Esophagus squamous epithelium (tissue), 5 donors: ENCODE measurements at places on chromosomes 7 and 10.

DNA sequence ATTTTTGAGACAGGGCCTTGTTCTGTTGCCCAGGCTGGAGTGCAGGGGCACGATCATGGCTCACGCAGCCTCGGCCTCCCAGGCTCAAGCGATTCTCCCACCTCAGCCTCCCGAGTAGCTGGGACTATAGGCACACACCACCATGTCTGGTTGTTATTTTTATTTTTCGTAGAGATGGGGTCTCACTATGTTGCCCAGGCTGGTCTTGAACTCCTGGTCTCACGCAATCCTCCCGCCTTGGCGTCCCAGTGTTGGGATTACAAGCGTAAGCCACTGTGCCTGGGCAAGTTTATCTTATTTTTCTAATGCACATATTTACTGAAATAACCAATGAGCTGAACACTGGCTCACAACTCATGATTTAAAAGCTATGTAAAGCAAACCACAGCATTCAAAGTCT lies 61.9 kb downstream of the FAM171A1 start:
- no peak for DNase-seq
- H3K36me3 ChIP-seq: no peaks in the 10 kb centered on the region
- peaks cover 7% of the 10 kb centered on the region for H3K4me1 ChIP-seq
- H3K4me3 ChIP-seq: no peak overlapping the region

DNA sequence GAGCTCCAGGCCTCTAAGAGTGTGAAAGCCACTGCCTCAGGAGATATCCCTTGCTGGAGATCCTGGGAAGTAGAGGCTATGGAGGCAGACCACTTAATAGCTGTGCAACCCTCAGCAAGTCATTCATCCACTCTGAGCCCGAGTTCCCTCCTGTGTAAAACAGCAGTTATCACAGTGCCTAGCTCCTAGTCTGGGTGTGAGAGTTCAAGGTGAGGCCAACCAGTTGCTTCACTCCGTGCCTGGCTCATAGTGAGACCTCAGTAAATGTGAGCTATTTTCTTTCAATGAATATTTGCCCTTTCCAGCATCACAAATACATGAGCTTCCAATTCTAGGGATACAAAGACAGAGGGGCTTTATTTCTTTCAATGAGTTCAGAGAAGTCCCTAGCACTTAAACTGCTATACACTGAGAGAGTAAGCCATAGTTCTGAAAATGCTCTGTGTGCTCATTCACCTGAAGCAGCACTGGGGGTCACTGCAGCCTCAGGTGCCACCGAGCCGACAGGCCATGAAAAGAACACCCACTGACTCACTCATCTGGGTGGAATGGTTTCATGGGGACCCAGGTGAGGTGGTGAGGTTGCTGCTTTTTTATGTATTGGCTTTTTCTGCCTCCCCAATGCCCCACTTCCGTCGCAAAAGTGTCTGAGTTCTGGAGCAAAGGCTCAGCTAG lies 259.8 kb downstream of the KCNMA1 start:
- DNase-seq: no peak
- H3K4me3 ChIP-seq: no peak overlapping the region
- no peak overlapping the region for H3K27ac ChIP-seq
- H3K36me3 ChIP-seq: no peaks in the 10 kb centered on the region
- H3K4me1 ChIP-seq: peaks cover 8% of the 10 kb centered on the region
- H3K27me3 ChIP-seq: no peaks in the 10 kb centered on the region

DNA sequence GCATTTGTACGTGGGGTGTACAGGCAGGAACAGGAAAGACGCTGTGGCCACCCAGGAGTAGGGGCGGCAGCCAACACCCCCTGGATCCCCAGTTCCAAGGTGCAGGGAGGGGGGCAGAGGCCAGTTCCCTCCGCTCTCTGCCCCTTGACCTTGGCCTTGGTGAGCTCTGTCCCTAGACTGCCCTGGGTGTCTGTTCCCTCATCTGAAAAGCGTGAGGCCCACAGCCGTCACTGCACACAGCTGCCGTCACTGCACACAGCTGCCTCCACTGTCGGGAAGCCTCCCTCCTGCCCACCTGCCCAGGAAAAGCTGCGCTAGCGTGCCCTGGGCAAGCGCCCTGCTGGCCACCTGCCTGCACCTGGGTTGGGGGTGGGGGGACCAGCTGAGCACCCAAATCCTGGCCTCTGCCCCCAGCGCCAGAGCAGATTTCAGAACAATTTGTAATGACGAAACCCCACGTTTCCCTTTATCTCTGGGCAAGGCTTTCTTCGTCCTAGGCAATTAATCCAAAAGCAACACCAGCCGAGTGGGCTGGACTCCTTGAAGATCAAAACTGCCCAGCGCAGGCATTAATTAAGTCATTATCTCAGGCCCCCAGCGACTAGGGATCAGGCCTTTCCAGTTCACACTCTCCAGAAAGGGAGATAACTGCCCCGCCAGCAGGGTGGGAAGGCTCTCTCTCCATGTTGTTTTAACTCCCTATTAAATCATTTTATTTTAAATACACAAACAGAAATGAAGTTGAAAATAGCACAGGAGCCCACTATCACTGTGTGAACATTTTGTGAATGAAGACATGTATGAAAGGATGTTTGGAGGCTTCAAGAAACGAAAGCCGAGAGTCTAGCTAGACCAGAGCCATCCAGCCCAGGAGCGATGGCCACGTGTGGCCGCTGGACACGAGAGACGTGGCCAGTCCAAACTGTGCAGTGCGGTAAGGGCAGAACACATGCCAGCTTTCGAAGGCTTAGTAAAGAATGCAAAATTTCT lies 4.0 kb upstream of the PDGFA start:
- no peaks in the 10 kb centered on the region for H3K27me3 ChIP-seq
- H3K4me1 ChIP-seq: peaks cover 48% of the 10 kb centered on the region
- no peaks in the 10 kb centered on the region for H3K36me3 ChIP-seq
- no peak for DNase-seq

DNA sequence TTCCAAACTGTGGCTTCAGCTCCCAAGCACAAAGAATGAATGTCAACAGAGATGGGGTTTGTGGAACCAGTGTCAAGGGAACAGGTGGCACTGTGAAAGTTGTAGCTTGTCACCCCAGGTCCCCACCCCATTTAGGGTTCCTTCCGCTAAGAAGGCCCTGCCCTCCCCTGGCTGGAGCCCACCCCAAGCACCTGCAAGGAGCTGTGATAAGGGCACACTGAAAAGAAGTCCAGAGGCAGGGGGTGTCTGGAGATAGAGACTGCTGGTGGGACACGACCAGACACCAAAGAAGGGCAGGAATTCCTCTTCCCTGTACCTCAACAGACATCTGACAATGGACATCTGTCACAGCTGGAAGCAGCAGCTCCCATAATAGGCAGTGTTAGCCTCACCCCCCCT lies 4.5 kb downstream of the GRID1 start:
- DNase-seq: no peak
- H3K36me3 ChIP-seq: no peaks in the 10 kb centered on the region
- H3K27ac ChIP-seq: no peak overlapping the region
- H3K4me1 ChIP-seq: peaks cover 46% of the 10 kb centered on the region
- no peak overlapping the region for H3K4me3 ChIP-seq

DNA sequence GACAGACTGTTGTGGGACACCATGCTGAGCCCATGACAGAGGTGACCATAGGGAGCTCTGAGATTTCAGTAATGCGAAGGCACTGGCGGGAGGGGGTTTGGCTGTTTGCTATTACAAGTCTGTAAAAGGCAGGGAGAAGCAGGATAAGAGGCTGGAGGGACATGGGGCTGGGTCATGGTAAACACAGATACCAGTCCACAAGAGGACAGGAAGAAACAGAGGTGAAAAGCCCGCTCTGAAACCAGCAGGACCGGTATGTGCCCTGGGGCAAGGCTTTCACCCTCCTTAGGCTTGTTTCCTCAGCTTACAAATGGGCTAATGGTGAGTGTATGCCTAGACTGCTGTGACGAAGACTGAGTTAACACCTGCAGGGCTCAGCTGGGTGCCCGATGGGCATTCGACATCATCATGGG lies 34.1 kb downstream of the ANXA11 start:
- peaks cover 63% of the 10 kb centered on the region for H3K4me1 ChIP-seq
- no peaks in the 10 kb centered on the region for H3K36me3 ChIP-seq
- H3K27ac ChIP-seq: peak overlapping the region; percentile 51
- no peaks in the 10 kb centered on the region for H3K27me3 ChIP-seq
- no peak for DNase-seq

- H3K36me3 ChIP-seq: no peaks in the 10 kb centered on the region
- no peak overlapping the region for H3K4me3 ChIP-seq
- no peak overlapping the region for H3K27ac ChIP-seq
- H3K27me3 ChIP-seq: no peaks in the 10 kb centered on the region
- H3K4me1 ChIP-seq: peaks cover 17% of the 10 kb centered on the region
Measured at GRCh38 chr7:108147031-108147563, 16.9 kb upstream of the LAMB4 start.
